Activated T-helper 2 cell treated with anti-CD3 and anti-CD28 coated beads, Interferon-gamma antibody, Interleukin-2, Interleukin-4, amounts not matched to agents 10 μg/mL and 5 μg/mL and 100 μg/mL, durations not matched to agents 14 hours and 24 hours and 36 hours (primary cell): ENCODE measurements at places on chromosomes 7 and 10.

DNA sequence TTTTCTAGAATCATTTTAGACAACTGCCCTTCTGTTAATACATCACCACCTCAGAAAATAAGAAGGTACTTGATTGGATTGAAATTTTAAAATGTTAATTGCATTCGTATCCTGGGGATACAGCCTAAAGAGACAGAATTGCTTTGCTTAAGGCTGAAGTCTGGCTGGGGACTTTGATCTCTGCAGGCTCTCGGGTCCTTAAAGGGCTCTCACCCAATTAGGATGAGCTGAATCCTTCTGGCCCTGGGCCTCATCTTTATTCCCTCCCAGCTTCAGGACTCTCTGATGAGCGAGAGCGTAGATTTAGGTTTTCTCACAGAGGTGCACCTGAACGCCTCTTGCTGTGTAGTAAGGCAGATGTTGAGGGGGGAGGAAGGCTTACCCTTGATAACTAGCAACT lies 475.3 kb upstream of the C7orf33 start:
- no peak overlapping the region for H3K27ac ChIP-seq
- no peaks in the 10 kb centered on the region for H3K36me3 ChIP-seq
- H3K4me1 ChIP-seq = peaks cover 6% of the 10 kb centered on the region
- DNase-seq = no peak

DNA sequence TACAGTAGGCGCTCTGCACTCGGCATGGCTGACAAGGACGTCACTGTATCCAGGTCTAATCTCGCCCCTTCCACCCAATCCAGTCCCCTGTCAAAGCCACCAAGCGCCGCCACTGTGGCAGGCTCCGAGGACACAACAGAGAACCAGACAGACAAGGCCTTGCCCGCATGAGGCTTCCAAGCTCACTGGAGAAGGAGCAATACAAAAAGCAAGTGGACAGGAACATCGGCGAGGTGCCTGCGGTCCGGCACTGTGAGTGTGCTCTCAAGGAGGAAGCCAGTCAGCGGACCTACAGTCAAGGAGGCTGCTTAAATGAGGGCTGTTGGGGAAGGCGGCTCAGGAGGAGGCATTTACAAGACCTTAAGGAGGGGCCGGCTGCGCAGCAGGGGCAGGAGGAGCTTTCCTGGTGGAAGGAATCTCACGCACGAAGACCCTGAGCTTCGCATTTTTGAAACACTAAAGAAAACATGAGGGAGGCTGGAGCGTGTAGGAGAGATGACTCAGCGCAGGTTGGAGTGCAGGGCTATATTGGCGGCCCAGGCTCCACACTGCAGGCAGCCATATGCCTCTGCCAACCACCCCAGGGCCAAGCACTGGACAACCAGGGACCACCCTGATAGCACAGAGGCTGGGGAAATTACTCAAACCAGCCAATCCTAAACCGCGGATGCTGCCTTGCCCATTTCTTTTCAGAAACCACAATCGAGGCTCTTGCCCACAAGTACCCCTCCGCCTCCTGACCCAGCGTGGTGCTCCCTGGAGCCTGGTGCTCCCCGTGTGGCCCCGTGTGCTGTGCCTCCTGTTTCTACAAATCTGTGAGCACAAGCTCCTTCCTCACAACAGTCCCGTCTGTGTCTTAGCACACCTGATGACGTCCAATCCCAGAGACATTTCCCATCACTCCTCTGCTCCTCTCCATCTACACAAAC lies 28.9 kb downstream of the GNA12 start:
- DNase-seq = no peak
- no peaks in the 10 kb centered on the region for H3K27me3 ChIP-seq
- no peak overlapping the region for H3K4me3 ChIP-seq
- H3K4me1 ChIP-seq = peaks cover 17% of the 10 kb centered on the region

GRCh38 chr7:38462819-38463218 lies 168.4 kb downstream of the AMPH start:
- H3K27me3 ChIP-seq = no peaks in the 10 kb centered on the region
- no peak overlapping the region for H3K27ac ChIP-seq
- H3K4me3 ChIP-seq = no peak overlapping the region

DNA sequence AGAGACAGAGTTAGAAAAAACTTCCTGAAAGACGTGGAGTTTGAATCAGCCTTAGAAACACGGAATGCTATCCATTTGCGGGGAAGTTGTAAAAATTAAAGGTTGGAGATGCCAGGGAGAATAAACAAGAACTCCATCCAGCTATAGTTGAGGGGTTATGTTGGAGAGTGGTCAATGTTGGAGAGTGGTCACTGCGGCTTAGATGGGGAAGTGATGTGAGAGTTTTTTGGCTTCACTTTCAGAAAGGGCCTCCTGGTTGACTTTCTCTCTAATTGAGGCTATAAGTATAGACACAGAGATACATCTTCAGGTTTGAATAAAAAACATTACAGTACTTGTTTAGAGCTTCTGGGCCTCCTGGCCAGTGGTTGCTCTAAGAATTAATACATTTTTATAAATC lies 675 bp downstream of the CC2D2B start:
- H3K4me3 ChIP-seq = peak overlapping the region; percentile 92
- H3K27ac ChIP-seq = no peak overlapping the region
- no peak for DNase-seq
- peaks cover 8% of the 10 kb centered on the region for H3K36me3 ChIP-seq

DNA sequence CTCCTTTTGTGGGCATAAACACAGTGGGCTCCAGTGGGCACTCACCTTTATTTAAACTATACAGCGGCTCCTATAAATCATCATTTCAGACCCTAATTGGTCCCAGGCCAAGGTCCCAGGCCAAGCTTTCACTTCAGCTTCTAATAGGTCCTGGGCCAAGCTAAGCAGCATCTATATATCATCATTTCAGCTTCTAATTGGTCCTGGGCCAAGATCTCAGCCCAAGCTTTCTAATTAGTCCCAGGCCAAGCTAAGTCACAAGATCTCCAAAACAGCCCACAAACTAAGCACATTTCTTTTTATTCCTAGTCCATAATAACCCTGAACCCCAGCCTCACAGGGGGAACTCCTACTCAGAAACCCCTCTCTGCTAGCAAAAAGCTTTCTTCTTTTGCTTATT lies 47.1 kb downstream of the ZNF680 start:
- no peak overlapping the region for H3K27ac ChIP-seq
- H3K27me3 ChIP-seq = no peaks in the 10 kb centered on the region
- H3K4me3 ChIP-seq = no peak overlapping the region
- peaks cover 58% of the 10 kb centered on the region for H3K36me3 ChIP-seq
- no peak for DNase-seq
- H3K4me1 ChIP-seq = no peaks in the 10 kb centered on the region

GRCh38 chr7:65216469-65216868 lies 157.2 kb upstream of the ZNF92 start:
- H3K27me3 ChIP-seq = no peaks in the 10 kb centered on the region
- DNase-seq = peak; percentile 43
- peaks cover 2% of the 10 kb centered on the region for H3K4me1 ChIP-seq
- no peak overlapping the region for H3K27ac ChIP-seq
- no peak overlapping the region for H3K4me3 ChIP-seq

- H3K27me3 ChIP-seq = no peaks in the 10 kb centered on the region
- H3K4me3 ChIP-seq = no peak overlapping the region
- H3K36me3 ChIP-seq = peaks cover 32% of the 10 kb centered on the region
- no peak overlapping the region for H3K27ac ChIP-seq
Observed at GRCh38 chr10:119942973-119943372, 50.4 kb downstream of the SEC23IP start.

- no peaks in the 10 kb centered on the region for H3K36me3 ChIP-seq
- no peak for DNase-seq
- peaks cover 10% of the 10 kb centered on the region for H3K4me1 ChIP-seq
- H3K27me3 ChIP-seq = peaks cover 12% of the 10 kb centered on the region
Observed at GRCh38 chr7:74453322-74454011, at the start of gene GTF2IRD1. TSS of gene GTF2IRD1 (plus strand) at chr7:74453906. CDS start at chr7:74508081, 54,175 bp downstream.

- no peaks in the 10 kb centered on the region for H3K4me1 ChIP-seq
- H3K4me3 ChIP-seq = no peak overlapping the region
- H3K27me3 ChIP-seq = no peaks in the 10 kb centered on the region
- no peaks in the 10 kb centered on the region for H3K36me3 ChIP-seq
- DNase-seq = no peak
Observed at GRCh38 chr7:41046221-41046761, 656.6 kb downstream of the INHBA start.

GRCh38 chr7:55065079-55065478 lies 46.3 kb downstream of the EGFR start:
- H3K4me3 ChIP-seq = no peak overlapping the region
- no peaks in the 10 kb centered on the region for H3K4me1 ChIP-seq
- no peaks in the 10 kb centered on the region for H3K36me3 ChIP-seq
- no peak overlapping the region for H3K27ac ChIP-seq
- DNase-seq = no peak

DNA sequence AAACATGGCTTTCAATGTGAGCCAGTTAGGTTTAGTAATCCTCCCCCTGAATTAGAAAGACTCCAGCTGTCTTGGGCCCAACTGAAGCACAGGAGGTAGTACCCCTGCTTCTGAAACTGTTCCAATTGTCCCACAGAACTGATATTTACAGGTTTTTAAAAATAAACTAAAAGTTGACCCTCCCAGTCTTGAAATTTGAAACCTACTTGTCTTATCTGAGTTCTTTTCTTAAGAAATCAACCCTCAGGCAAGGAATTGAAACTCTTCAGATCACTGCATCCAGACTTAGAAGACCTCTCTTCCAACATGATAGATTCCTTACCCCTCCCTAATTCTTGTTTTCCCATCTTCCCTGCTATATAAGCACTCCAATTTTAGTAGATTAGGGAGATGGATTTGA lies 13.3 kb upstream of the ARHGAP21 start:
- peaks cover 1% of the 10 kb centered on the region for H3K27me3 ChIP-seq
- H3K27ac ChIP-seq = no peak overlapping the region
- no peaks in the 10 kb centered on the region for H3K36me3 ChIP-seq
- DNase-seq = no peak
- H3K4me1 ChIP-seq = no peaks in the 10 kb centered on the region

GRCh38 chr10:75877877-75878276 lies 446.5 kb downstream of the LRMDA start:
- no peaks in the 10 kb centered on the region for H3K4me1 ChIP-seq
- no peak overlapping the region for H3K27ac ChIP-seq
- no peaks in the 10 kb centered on the region for H3K27me3 ChIP-seq
- no peak overlapping the region for H3K4me3 ChIP-seq
- DNase-seq = no peak
- no peaks in the 10 kb centered on the region for H3K36me3 ChIP-seq

- peaks cover 10% of the 10 kb centered on the region for H3K4me1 ChIP-seq
- H3K27ac ChIP-seq = no peak overlapping the region
- peaks cover 29% of the 10 kb centered on the region for H3K27me3 ChIP-seq
- H3K36me3 ChIP-seq = no peaks in the 10 kb centered on the region
- no peak for DNase-seq
- H3K4me3 ChIP-seq = no peak overlapping the region
Observed at GRCh38 chr10:60828489-60828852, 50.2 kb downstream of the CDK1 start.

GRCh38 chr7:130309986-130310385 lies 17.0 kb downstream of the CPA4 start:
- H3K27me3 ChIP-seq = peaks cover 3% of the 10 kb centered on the region
- no peaks in the 10 kb centered on the region for H3K4me1 ChIP-seq
- no peak overlapping the region for H3K4me3 ChIP-seq
- no peak for DNase-seq

DNA sequence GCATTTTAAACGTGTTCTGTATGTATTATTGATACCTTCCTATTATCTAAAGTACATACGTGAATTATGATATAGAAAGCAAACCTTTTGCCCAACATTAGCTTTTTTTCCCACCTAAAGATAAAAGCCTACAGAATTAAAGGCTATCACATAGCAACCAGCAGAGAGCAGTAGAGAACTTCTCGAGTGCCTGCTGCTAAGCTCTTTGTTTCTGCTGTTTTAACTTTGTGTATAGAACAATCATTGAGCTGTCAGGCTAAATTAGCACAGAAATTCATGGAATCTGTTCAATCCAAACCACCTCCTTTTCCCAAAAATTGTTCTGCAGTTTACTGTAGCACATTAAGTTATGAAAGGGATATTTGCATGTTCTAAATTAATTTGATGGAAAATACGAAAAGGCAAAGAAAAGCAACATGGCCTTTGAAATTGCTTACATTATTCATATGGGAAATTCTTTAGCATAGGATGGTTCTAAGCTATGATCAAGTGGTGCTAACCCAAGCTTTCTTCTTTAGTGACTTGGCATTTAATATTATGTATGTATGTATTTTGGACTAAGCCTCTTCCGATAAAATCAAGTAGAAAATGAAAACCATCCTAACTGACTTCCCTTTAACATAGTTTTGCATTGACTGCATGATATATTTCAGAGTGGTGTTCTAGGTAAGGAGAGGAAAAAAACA lies 1288.5 kb downstream of the GATA3 start:
- H3K27me3 ChIP-seq = peaks cover 20% of the 10 kb centered on the region
- H3K4me3 ChIP-seq = no peak overlapping the region
- H3K27ac ChIP-seq = no peak overlapping the region
- DNase-seq = no peak
- peaks cover 5% of the 10 kb centered on the region for H3K36me3 ChIP-seq

GRCh38 chr10:125448596-125448995 lies 234.4 kb downstream of the TEX36 start:
- no peak overlapping the region for H3K4me3 ChIP-seq
- H3K27me3 ChIP-seq = no peaks in the 10 kb centered on the region
- no peak overlapping the region for H3K27ac ChIP-seq
- no peaks in the 10 kb centered on the region for H3K4me1 ChIP-seq
- no peaks in the 10 kb centered on the region for H3K36me3 ChIP-seq

- H3K36me3 ChIP-seq = no peaks in the 10 kb centered on the region
- DNase-seq = no peak
- H3K4me3 ChIP-seq = no peak overlapping the region
- no peak overlapping the region for H3K27ac ChIP-seq
- H3K27me3 ChIP-seq = no peaks in the 10 kb centered on the region
Observed at GRCh38 chr7:67406976-67407375, 410.3 kb downstream of the TYW1 start.

DNA sequence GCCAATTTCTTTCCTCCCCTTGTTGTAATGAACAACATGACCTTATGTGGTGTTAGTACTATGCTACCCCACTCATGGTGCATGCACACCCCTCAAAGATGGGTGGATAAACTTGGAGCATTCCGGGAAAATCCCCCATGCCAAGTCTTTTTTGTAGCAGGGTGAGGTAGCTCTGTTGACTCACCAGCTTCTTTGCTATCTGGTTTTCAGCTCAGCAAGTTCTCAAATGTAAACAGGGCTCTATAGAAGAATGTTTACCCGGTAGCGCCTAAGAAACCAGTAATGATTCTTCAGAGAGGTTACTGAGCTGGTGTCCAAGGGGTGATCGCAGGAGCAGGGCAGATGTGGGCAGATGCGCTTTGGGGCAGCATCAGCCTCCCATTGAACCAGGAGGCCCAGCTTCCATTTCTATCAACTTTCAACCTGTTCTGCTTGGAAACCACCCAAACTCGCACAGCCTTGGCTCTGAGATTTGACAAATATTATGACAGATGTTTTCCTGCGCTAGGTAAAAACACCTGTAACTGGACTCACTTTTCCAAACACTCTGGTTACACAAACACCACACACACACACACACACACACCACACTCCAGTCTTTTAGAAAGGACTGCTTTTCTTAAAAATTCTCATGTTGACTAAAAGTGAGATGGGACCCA lies 87.8 kb downstream of the ZRANB1 start:
- no peak overlapping the region for H3K4me3 ChIP-seq
- H3K36me3 ChIP-seq = no peaks in the 10 kb centered on the region
- H3K27me3 ChIP-seq = no peaks in the 10 kb centered on the region
- no peak overlapping the region for H3K27ac ChIP-seq
- no peaks in the 10 kb centered on the region for H3K4me1 ChIP-seq
- no peak for DNase-seq

GRCh38 chr10:132670546-132671227 lies 115.3 kb downstream of the NKX6-2 start:
- H3K36me3 ChIP-seq = no peaks in the 10 kb centered on the region
- no peak for DNase-seq

GRCh38 chr10:74156919-74157289 lies 5.9 kb downstream of the ADK start:
- H3K27me3 ChIP-seq = no peaks in the 10 kb centered on the region
- H3K36me3 ChIP-seq = peaks cover 8% of the 10 kb centered on the region
- H3K27ac ChIP-seq = no peak overlapping the region
- H3K4me3 ChIP-seq = no peak overlapping the region
